T follicular helper cell (primary cell): ENCODE measurements at places on chromosomes 1 and 21.

DNA sequence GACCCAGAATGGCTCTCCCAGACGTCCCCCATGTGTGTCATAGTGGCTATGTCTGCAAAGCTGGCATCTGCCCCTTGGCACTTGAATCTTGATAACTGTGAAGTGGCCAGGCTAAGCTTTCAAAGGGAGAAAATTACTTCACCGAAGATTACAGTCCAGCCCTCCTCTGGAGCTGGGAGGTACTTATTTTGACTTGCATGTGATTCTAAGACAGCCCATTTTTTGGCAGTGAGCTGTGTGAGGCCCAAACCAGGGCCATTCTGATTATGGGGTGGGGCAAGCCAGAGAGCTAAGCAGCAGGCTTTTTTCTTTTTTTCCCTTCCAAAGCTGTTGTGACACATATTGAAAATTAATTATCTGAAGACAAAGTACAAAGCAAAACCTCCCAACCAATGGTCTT lies 42.1 kb upstream of the C8B start:
- no peak for DNase-seq

- no peak for DNase-seq
Observed at GRCh38 chr1:15540186-15540585, 13.5 kb downstream of the DNAJC16 start.

DNA sequence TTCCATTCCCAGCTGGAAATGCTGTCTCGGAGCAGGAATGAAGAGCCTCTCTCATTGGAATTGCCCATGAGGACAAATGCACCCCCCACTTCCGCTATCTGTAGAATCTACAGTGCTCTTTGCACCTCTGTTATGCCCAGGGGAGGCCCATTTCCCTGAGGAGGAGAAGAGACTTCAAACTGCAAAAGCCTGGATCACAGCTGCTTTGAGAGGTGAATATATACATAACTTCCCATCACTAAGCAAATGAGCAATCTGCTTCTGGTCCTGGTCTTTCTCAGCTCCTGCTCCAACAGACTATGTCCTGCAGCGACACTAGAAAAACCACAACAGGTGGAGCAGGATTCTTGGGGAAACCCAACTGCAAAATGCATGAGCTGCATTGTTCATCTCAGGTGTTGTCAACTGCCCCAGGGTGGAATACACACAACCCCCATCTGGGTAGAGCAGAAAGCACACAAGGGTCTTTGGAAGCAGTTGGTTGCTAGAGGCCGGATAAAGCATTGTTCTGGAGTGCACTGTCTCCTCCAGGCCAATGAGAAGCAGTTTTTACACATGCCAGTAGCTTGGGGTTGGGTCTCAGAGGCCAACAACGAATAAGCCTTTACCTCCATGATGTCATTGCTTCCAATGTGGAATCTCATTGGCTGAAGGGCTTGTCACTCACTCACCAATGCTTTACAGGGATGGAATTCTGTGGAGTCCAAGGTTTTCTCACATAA lies 67.7 kb upstream of the RAB4A start:
- DNase-seq: no peak

DNA sequence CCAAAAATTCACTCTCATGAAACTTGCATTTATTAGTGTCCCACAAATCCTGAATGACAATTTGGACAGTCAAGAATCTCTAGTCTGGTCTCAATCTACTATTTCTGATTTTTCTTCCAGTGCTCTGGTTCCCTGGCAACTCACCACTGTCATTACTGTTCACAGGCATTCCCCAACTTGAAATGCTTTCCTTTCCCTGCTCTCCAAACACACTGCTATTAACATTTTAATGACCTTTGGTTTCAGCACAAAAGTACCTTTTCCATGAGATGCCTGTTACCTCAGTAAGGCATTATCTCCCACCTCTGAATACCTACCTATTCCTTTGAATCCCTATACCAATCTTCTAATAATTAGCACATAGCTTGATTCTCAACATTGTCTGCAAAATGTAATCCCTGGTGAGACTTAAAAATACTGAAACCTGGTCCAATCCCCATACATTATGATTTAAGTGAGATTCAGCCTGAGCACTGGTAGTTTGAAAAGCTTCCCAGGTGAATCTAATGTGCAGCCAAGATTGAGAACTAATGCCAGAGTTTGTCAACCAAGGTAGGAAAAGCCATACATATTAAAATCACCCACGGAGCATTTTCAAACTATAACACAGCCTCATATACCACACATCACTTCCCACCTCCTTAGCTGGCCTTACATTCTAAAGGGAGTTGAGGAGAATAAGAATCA lies 11.7 kb upstream of the ANGPTL3 start:
- no peak for DNase-seq

GRCh38 chr1:168709405-168710363 lies 19.3 kb downstream of the DPT start:
- DNase-seq: no peak

- DNase-seq: peak; percentile 76
Observed at GRCh38 chr1:112466078-112466660, 42.6 kb upstream of the WNT2B start.

- no peak for DNase-seq
Observed at GRCh38 chr1:188642704-188643103, 1814.0 kb downstream of the PLA2G4A start.

- DNase-seq: no peak
Observed at GRCh38 chr21:37696936-37697335, 219.3 kb downstream of the KCNJ6 start.

DNA sequence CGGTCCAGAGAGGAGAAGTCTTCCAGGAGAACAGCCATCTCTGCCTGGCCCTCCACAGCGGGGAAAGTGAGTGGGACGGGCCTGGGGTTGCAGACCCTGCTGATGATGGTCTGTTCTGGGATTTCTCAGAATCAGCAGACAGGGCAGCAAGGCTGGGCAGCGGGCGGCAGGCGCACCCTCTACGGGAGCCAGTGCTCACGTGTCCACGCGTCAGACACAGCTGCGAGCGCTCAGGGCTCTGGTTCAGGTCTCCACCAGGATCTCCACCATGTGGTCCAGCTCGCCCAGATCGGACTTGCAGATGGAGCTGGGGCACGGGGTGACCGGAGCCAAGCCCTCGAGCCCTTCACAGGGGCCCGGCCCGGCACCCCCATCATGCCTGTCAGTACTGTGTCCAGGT lies 5.5 kb downstream of the CLCA4 start:
- DNase-seq: no peak

DNA sequence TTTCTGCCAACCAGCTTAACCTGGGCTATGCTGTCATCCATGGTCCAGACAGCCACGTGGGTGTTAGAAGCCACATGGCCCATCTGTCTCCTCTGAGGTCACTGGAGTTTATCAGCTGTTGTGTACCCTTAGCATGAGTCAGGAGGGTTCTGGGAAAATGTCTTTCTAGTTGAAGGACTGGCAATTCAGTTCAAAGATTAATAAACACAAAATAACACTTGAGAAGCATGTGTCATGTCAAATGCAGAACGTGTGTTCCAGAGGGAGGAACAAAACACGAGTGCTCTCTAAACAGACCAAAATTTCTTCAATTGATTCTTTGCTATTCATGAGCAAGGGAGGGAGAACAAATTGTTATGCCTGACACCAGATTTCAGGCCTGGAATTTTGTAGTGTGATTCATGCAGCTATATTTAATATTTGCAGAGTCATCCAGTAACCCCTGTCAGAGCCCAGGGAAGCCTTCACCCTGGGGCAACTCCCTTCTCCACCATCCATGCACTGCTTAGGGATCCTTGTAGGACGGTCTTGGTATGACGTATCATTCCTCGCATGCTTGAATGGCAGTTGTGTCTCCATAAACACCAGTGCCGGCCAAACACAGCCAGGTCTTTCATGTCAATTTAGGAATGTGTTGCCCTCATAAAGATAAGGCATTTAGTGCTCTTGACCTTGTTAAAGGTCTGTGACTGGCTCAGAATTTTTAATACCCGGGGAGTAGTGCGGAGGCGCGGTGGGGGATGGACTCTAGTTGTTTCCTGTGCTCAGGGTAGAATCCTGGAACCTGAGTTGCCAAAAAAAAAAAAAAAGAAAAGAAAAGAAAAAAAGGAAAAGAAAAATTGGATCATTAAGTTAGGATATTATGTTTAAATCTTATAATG lies 27.7 kb upstream of the DYRK1A start:
- DNase-seq: no peak

GRCh38 chr1:235571482-235571881 lies 67.2 kb upstream of the B3GALNT2 start:
- DNase-seq: no peak

GRCh38 chr1:231872461-231872910 lies 245.9 kb downstream of the DISC1 start:
- no peak for DNase-seq

- no peak for DNase-seq
Observed at GRCh38 chr1:202143011-202143767, 1.3 kb downstream of the ARL8A start.

GRCh38 chr1:39129514-39129913 lies 75.0 kb upstream of the MACF1 start:
- no peak for DNase-seq

DNA sequence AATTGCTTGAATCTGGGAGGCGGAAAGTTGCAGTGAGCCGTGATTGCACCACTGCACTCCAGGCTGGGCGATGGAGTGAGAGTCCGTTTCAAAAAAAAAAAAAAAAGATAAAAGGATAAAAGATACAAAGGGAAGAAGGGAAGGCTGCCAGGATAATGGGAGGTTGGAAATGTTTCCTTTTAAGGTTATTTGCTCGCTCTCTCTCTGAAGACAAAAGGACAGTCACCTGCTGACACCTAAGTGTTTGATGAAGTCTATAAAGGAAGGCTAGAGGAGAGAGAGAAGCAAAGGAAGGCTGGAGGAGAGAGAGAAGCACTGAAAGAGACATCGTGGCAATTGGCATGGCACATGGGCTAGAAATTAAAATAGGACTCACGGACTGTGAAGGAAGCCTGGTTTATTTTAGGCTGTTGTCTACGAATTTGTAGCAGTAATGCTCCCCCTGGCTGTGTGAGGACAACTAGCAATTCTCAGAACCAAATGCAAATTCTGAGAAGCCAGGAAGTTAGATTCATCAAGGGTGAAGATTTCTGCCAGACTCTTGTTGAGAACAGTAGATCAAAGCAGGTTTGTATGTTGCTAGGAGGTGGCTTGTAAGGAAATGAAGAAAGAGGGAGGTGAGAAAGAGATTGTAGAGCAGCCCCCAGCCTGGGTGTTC lies 154.2 kb downstream of the ZP4 start:
- DNase-seq: no peak

DNA sequence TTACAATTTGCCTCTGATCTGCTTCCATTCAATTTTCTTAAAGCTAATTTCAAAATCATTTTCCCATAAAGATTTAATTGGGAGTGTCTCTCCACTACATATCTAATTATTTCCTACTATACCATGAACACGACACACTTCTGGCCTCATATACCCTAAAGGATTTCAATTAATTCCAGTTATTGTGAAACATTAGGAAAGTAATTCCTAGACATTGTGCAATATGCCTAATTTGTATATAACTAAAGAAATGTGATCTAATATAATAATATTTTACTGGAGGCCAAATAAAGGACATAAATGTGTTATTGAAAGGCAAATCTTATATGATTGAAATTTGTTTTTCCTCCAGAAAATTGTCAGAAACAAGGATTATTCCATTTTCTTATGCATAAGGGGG lies 727.2 kb upstream of the ADGRL2 start:
- no peak for DNase-seq

DNA sequence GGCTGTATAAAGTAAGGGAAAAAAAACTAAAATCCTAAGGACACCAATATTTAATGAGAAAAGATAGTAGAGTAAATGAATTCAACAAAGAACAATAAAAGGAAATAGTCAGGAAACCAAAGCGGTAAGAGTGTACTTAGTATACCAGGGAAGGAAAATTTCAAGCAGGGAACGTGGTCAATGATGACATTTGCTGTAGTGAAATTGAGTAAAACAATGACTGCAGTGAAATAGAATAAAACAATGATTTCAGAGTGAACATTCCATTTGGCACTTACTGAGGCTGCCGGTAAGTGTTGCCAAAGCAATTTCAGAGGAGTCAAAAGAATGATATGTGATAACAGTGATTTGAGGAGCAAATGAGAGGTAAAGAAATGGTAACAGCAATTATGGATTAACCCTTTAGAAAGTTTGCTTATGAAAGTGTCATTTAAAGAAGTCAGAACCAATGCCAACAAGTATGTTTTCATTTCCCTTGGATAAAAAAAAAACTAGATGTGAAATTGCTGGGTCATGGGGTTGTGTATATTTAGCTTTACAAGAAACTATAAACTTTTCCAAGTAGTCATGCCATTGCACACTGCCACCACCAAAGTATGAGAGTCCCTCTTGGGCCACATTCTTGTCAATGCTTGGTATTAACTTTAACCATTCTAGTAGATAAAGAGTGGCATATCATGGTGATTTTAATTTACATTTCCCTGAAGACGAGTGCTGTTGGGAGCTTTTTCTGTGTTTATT lies 50.5 kb downstream of the VCAM1 start:
- DNase-seq: no peak

GRCh38 chr1:1947493-1947892 lies 28.4 kb upstream of the TMEM52 start:
- DNase-seq: no peak

GRCh38 chr1:101567582-101568189 lies 330.9 kb downstream of the S1PR1 start:
- DNase-seq: peak; percentile 20

GRCh38 chr1:96588416-96588995 lies 133.1 kb upstream of the PTBP2 start:
- DNase-seq: no peak

- DNase-seq: no peak
Observed at GRCh38 chr21:39737376-39738000, 7.5 kb upstream of the IGSF5 start.

GRCh38 chr1:200384818-200385390 lies 24.9 kb downstream of the ZNF281 start:
- DNase-seq: no peak

- DNase-seq: no peak
Observed at GRCh38 chr1:99623554-99623953, 22.4 kb upstream of the PALMD start.
